CD4-positive, alpha-beta T cell treated with Interleukin-15 for 4 hours (primary cell): ENCODE measurements at places on chromosomes 5 and 9.
A peak's percentile ranks its signal among the peaks of the same experiment; 100 is the strongest.

DNA sequence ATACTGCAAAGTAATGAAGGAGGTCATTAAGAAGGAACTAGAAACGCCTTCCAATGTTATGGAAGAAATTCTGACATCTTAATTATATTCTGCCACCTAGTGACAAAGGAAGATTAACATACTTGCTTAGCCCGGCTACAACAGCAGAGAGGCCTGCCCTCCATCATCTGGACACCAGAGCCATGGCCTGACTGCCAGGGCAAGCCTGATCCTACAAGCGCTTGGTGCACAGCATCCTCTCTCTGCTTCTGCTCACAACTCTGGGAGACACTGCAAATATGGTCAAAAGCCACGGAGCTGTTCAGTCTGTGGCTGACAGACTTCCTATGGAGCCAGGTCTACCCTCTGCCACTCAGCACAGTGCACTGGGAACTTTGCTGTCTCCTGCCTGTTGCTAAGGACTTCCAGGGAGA is 87.3 kb upstream of the SLC44A1 start:
- DNase-seq = peak; percentile 36

DNA sequence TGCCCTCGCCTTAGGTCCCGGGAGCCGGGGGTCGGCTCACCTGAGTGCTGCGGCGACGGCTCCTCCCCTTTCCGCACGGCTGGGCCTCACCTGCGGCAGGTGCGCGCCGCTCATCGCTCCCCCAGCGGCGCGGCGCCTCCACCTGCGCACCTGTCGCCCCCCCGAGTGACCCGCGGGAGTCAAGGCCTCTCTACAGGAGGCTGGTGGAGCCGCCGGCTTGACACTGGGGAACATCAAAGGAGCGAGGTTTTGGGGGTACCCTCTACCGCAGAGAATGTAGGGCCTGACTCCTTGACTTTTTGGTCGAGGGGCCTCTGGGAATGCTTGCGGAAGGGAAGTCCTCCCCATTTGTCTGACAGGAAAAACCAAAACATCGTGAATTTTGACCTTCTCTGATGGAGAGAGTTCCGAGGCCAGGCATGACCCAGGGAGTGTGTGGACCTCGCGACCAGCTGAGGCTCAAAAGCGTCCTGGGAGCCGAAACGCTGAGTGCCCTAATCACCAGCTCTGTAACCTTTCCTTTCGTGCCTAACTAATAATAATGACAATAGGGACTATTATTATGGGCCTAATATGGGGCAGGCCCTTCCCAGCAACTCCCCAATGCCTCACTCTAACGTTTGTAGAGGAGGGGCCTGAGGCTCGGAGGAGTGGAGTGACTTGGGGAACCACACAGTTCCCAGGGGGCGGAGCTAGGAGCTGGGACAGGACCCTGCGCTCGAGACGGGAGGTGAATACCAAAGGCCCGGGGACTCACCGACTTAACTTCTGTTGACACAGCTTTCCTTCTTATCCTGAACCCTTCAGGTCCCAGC is 714 bp upstream of the IER5L start:
- no peak for DNase-seq

- no peak for DNase-seq
These were observed 120.2 kb upstream of the SAP30L start for GRCh38 chr5:154325566-154325965.

DNA sequence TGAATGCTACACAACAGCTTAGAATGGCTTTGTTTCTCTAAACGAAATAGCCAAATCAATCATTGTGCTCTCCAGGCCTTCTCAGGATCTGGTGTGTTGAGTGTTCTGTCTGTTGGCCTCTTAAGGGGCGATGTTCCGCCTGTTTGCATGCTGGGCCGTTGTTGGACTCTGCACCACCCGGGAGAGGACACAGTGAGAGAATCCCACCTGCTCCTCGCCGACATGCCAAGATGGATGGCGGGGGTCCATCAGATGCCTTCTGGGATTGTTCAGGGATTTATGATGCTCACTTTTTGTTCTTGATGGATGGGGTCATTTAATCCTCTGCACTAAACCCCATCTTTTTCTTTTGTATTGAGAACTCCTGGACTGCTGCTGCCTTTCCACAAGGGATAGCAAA is 159.9 kb downstream of the NTRK2 start:
- no peak for DNase-seq

GRCh38 chr9:93235300-93235960 is 51.5 kb downstream of the WNK2 start:
- no peak for DNase-seq

DNA sequence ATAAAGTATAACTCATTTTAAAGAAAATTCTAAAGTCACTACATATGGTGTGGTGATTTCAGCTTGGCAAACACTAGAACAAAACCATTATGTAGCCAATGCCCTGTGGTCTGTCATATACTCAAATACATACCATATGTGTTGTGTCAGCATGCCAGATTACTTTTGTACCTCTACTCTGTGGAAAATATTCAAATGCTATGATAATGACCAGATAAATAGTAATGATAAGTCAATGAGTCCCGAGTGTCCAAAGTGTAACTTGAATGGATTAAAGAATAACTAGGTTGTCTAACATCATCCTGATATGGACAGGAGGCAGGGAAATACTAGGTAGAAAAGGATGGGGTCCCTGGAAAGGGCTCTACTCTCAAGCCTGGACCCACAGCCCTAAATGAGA is 58.0 kb upstream of the IL6ST start:
- DNase-seq = no peak
